ENCODE measurements at places on chromosomes 1 and 21.

- DNase-seq, result no peak
Measured at GRCh38 chr1:26574719-26575251, 45.2 kb downstream of the RPS6KA1 start.

DNA sequence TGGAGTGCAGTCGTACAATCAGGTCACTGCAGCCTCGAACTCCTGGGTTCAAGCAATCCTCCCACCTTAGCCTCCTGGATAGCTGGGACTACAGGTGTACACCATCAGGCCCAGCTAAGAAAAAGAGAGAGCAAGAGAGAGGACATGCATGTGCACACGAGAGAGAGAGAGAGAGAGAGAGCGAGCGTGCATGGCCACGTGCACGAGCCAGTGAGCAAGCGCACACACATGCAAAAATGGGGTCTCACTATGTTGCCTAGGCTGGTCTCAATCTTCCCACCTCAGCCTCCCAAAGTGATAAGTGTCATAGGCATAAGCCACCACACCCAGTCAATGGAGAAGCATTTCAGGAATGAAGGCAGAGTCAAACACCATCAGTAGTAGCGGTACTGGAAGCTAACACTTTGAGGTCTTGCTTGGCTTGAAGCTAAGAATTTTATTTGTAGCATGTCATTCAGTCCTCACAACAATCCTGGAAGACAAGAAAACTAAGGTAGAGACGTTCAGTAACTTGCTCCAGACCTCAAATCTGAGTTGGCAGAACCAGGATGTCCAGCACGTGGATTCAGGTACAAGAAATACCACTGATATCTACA is 14.5 kb downstream of the GNB1 start:
- DNase-seq, result peak; percentile 58

DNA sequence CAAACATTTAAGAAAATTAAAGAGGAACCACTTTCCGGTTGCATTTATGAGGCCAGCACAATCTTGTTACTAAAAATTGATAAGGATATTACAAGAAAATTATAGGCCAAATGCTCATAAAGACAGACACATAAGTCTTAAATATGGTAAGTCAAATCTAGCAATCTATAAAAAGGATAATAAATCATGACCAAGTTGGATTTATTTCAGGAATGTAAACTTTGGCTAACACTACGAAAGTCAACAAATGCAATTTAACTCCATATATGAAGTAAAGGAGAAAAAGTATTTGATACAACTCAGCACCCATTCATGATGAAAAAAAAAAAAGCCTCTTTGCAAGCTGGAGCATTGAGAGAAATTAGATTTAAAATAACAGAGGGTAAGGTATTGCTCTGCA is 6.3 kb downstream of the HHAT start:
- no peak for DNase-seq

- no peak for DNase-seq
Measured at GRCh38 chr1:36389999-36390398, 4.3 kb upstream of the STK40 start.

GRCh38 chr1:111699268-111699667 is 39.9 kb downstream of the INKA2 start:
- DNase-seq, result no peak

DNA sequence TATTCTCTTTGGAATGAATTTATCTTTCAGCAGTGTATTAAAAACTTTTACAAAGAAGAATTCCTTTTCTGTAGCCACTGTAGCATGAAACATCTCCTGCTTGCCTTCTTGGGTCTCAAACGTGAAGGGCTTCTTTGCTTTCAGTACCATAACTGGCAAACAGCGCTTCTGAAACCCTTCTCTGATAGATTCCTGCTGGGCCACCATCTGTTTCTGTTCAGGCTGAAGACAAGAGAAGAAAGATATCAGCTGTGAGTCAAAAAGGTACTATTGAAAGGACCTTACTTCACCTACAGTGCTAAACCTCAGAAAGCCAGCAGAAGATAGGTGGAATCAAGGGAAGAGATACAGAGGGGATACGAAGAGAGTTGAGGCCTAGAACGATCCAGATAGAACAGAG is 10.5 kb downstream of the AIM2 start:
- DNase-seq, result peak; percentile 72

- DNase-seq, result no peak
Measured at GRCh38 chr1:179793281-179793680, 50.2 kb downstream of the FAM163A start.

- no peak for DNase-seq
Measured at GRCh38 chr21:37378700-37379139, 12.1 kb downstream of the DYRK1A start.

- DNase-seq, result no peak
Measured at GRCh38 chr1:92310185-92310597, 11.3 kb downstream of the RPAP2 start.

- peak; percentile 46 for DNase-seq
Measured at GRCh38 chr1:154729031-154729442, 121.1 kb upstream of the ADAR start.

GRCh38 chr21:45258466-45258865 is 29.2 kb downstream of the POFUT2 start:
- no peak for DNase-seq

DNA sequence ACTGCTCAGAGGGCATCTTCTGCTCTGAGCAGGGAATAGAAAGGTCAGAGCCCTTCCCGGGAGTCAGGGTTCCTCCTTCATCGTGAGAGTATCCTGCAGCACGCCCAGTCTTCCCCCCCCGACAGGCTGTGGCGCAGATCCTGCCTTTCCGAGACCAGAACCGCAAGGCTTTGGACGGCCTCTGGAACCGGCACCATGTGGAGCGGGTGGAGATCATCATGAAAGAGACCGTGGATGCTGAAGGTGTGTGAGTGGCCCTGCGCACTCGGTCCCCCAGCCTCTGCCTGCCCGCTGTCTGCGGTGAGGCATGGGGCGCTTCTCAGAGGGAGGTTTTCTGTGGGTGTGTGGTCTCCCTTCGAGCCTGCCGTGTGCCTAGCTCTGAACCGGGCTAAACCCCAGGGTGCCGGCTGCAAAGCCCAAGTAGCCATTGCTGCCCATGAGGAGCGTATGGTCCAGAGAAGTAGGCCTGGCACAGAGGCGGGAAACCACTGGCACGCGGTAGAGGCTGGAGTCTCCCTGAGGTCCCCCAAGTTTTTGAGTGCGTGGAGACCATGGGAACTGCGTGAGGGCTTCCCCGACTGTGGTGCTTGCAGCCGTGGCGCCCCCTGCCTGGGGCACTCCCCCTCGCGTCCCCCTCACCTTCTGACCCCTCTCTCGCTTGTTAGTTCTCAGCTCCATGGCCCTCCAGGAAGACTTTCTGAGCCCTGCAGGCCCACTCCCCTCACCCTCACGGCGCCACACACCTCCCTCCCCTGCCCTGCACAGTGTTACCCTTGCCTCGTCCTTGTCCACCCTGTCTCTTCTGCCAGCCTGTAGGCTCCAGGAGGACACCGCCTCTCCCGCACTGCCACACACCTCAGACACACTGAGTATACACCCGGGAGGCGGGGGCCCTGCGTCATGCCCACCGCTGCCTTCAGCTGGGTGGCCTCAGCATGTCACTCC is 12.5 kb downstream of the H6PD start:
- DNase-seq, result no peak

DNA sequence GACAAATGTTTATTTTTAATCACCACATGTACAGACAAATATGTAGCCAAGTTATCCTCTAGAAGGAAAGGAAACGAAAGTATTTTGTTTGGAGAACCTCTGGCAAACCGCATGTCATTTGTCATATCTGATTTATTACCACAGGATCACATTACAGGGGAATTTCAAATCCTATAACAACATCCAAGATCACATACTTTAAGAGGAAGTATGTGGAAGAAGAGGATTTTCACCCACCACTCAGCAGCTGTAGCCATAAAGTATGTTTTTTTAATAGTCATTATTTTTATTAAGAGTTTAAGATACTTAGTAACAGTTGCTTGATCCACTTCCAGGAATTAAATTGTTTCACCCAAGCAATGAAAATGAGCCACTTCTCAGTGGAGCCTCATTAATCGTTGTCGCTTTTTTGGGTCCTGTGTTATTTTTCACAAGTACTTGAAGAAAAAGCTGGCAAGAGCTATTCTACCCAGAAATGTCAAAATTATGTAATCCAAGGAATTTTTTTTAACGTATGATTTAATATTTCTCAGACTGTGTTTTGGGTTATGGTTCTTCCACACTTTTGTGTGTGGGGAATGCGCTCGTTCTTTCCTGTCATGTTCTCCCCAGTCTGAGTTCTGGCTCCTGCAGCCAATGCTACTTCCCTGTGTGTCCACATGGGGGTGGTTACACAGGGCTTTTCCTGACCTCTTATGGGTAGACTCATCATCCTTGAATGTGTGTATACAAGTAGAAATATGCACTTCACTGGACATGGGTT is 6.9 kb downstream of the SERTAD4 start:
- peak; percentile 69 for DNase-seq

GRCh38 chr1:111656086-111657017 is 36.8 kb downstream of the RAP1A start:
- peak; percentile 65 for DNase-seq

DNA sequence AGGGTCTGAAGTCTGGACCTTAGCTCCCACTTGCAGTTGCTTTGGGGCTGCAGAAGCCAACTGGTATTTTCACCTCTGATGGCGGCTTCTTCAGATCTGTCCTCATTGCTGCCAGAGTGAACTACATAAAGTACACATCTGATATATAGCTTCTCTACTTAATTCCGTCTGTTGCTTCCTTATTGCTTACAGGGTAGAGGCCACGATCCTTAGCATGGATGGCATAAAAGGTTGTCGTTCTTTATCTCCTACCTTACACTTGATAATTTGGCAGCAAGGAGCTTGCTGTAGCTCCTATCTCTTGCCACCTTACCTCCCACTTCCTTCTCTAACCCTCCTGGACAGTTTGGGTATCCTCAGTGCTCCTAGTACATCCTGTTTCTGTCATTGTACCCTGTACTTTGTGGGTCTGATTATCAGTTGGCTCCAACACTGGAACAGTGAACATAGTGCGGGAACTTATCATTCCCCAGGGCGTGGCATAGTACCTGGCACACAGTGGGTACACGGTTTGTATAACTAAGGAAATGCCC is 30.9 kb upstream of the NBL1 start:
- DNase-seq, result no peak
